HuH-7 (cell line): ENCODE measurements at places on chromosomes 2 and 18.

- no peak for DNase-seq
These were observed 59.5 kb downstream of the RMDN2 start for GRCh38 chr2:37984589-37984988.

DNA sequence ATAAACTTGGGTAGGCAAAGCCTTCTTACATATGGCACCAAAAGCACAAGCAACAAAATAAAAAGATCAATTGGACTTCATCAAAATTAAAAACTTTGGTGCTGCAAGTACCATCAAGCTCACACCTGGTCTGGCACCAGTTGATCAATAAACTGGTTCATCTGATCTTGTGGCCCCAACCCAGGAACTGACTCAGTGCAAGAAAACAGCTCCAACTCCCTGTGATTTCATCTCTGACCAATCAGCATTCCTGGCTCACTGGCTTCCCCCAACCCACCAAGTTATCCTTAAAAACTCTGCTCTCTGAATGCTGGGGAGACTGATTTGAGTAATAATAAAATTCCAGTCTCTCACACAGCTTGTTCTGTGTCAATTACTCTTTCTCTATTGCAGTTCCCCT, 8.4 kb downstream of the EPG5 start:
- no peak for DNase-seq

- no peak for DNase-seq
These were observed 148.2 kb upstream of the HNRNPA3 start for GRCh38 chr2:177064422-177064821.

- no peak for DNase-seq
These were observed 83.7 kb downstream of the SP3 start for GRCh38 chr2:173881461-173881860.

DNA sequence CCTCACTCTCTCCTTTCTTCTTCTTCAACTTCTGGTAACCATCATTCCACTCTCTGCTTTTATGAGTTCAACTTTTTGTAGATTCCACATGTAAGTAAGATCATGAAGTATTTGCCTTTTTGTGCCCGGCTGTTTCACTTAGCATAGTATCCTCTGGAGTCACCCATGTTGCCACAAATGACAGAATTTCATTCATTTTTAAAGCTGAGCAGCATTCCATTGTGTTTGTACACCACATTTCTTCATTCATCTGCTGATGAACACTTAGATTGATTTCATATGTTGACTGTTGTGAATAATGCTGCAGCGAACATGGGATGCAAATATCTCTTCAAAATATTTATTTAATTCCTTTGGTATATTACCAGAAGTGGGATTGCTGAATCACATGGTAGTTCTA, 133.6 kb upstream of the ERBB4 start:
- no peak for DNase-seq
